Renal cortical epithelial cell (primary cell): ENCODE measurements at places on chromosomes 3 and 15.
A peak's percentile ranks its signal among the peaks of the same experiment; 100 is the strongest.

GRCh38 chr3:133477487-133477886 is 77.6 kb downstream of the BFSP2 start:
- DNase-seq = no peak

GRCh38 chr3:46682974-46683373 is 10.5 kb downstream of the ALS2CL start:
- DNase-seq = no peak

DNA sequence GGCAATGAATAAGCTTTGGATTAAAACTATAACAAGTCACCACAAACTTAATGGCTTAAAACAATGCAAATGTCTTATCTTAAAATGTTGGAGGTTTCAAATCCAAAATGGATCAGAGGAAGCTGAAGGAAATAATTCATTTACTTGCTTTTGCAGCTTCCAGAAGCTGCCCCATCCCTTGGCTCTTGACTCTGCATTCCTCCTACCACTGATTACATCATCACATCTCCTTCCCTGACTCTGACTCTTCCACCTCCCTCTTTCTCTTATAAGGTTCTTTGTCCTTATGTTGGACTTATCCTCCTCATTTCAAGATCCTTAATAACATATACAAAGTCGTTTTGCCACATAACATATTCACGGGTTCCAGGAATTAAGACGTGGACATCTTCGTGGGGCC is 982.8 kb upstream of the ROBO1 start:
- no peak for DNase-seq

- peak; percentile 51 for DNase-seq
Measured at GRCh38 chr3:87167628-87168456, 59.3 kb upstream of the CHMP2B start.

- no peak for DNase-seq
Measured at GRCh38 chr3:155602307-155602706, 142.6 kb downstream of the PLCH1 start.

DNA sequence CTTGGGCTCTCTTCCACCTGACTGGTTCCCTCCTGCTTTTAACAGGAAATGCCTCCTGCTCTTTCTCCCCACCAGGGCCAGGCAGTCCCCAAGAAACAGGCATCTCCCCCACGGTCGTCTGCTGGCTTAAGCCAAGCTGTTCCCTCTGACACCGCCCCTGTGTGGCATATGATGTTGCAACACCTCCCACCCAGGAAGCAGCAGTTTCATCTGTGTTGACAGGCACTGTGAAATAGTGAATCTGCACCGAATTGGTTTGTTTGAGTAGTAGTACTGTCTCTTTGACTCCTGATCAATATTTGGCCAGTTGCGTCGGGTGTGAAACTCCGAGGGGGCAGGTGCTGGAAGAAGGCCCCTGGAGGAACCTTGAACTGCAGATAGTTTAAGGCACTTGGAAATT is 188.8 kb downstream of the FEZF2 start:
- DNase-seq = peak; percentile 55

DNA sequence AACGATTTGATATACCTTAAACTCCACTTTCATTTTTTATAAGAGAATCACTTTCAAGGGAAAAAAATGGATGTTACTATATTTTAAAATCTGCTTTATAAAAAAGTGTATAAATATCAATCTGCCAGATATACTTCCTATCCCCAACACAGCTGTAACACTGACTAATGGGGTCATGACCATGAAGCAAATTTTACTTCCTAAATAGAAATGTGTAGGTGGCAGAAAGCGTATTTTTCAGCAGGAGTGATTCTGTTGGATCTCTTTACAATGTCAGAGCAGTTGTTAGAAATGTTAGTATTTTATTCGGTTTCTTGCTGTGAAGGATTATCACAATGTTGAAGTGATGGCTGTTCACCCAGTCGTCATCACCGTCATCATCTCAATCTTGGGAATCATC is 5.5 kb upstream of the C15orf40 start:
- no peak for DNase-seq

DNA sequence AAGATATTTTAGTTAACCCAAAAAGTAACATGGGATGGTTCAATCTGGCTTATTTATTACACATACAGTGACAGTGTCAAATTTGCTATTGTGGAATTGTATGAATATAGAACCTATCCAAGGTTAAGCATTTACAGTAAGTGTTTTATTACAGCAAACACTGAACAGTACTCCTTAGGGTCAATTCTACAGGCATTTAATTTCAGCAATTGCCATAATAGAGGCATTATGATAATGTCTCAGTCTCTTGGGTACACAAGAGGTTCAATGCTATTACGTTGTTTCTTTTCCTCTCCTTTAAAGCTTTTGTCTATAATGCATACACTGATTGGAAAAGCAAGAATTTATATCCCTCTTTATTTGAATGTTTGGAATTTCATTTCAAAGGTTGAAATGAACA is 275.7 kb upstream of the NAALADL2 start:
- DNase-seq = no peak

- DNase-seq = peak; percentile 37
Measured at GRCh38 chr15:89776274-89777072, at the start of gene MESP2. Gene MESP2, plus strand, starts transcription at chr15:89776332. Its CDS starts 26 bp downstream, at chr15:89776358.

DNA sequence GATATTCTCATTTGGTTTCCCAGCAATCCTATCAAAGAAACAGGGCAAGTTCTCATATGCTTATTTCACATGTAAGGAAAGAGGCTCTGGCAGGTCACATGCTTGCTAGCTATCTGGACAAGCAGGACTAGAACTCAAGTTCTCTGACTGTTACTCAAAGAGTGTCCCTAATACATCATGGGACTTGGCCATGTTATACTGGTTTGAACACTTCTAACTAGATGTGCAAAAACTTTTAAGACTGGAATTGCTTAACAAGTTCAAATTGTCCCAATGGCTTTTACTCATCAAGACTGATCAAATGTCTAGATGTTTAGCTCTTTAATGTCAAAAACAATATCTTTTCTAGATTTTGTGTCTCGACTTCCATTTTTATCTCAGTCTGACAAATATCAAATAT is 6.8 kb downstream of the GATM start:
- DNase-seq = no peak

- DNase-seq = peak; percentile 61
Measured at GRCh38 chr3:13277860-13278531, 142.1 kb downstream of the NUP210 start.

GRCh38 chr3:4449043-4449805 is 17.8 kb downstream of the SUMF1 start:
- DNase-seq = no peak

DNA sequence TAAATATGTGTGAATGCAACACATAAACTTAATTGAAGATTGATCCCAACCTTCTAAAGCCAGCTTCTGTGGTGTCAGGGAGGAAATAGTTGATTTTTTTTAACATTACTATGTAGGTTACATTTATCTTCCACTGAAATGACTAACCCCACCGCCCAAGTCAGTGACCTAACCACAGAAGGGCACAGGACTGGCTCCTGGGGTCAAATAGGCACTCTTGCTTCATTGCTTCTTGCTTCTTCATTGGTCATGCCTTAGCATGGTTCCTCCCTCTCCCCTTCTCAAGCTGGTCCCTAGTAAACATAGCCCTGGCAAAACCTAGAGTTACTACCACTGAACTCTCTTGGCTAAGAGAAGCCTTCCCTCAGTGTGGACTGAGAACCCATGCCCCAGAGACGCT is 12.3 kb downstream of the EIF1B start:
- no peak for DNase-seq

- DNase-seq = no peak
Measured at GRCh38 chr3:99776516-99777209, 41.0 kb upstream of the CMSS1 start.
